H9 (cell line): ENCODE measurements at places on chromosomes 11 and 22. TPM values are rescaled to one million over a fixed set of nuclear protein-coding genes. Genes with fewer than 3 reads are reported as not detected.

- no peaks in the 10 kb centered on the region for H3K36me3 ChIP-seq
- H3K27ac ChIP-seq, result no peak within 1 kb of the TSS
- H3K4me1 ChIP-seq, result peaks cover 6% of the 10 kb centered on the region; the same call in 1 of the 2 replicates
- H3K27me3 ChIP-seq, result no peaks in the 10 kb centered on the region
- peak; percentile 90 for DNase-seq
These were observed at the start of gene SIK3 for GRCh38 chr11:117098269-117099232. TSS of gene SIK3 (minus strand) at chr11:117098428. CDS start at chr11:117098415, 13 bp downstream.

GRCh38 chr11:134555510-134555909 lies 143.5 kb upstream of the B3GAT1 start:
- H3K4me3 ChIP-seq, result no peak overlapping the region
- DNase-seq, result no peak
- H3K27me3 ChIP-seq, result no peaks in the 10 kb centered on the region
- no peak overlapping the region for H3K27ac ChIP-seq

Gene CCDC116
- total RNA-seq, result 0.22 and 0.63 TPM in 2 replicates

Gene GPR83
- 0.15 TPM in 1 of 2 replicates, not detected in the other for total RNA-seq

GRCh38 chr22:45896153-45896951 lies 80.6 kb downstream of the WNT7B start:
- no peak overlapping the region for H3K4me3 ChIP-seq
- no peaks in the 10 kb centered on the region; the same call in 1 of the 2 replicates for H3K4me1 ChIP-seq
- H3K27ac ChIP-seq, result no peak overlapping the region
- DNase-seq, result peak; percentile 82

- H3K4me3 ChIP-seq, result peak overlapping the region; percentile 65
- no peak for DNase-seq
These were observed 668 bp upstream of the CHST1 start for GRCh38 chr11:45665933-45666647.

DNA sequence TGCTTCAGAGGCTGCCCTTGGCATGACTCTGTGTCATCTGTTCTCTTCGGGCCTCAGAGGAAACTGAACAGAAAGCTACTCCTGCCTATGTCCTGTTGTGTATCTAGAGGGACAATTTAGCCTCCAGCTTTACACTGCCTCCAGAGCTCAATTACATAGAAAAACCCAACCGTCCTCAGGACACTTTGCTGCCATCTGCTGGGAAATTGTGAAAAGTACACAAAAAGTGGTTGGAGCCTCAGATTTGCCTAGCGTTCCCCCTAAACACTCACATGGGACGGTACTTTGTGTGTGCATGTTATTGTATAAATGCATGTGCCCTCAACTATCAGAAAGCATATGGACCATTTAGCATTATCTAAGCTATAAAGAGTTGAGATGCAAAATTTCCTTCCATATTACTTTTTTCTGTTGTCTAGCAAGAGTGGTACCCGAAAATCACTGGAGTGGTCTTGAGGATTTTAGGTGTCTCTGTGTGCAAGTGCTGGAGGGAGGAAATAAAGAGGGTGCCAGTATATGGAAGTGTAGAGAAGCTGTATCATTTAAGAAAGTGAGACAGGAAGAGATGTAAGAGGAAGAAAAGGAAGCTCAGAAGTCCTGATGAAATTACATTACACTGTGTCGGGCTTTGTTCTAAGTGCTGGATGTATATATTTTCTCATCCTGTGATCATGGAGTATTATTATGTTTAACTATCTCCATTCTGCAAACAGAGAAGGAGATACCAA lies 8.7 kb upstream of the MS4A4E start:
- H3K4me1 ChIP-seq, result no peaks in the 10 kb centered on the region
- H3K36me3 ChIP-seq, result peaks cover 6% of the 10 kb centered on the region; the same call in 1 of the 2 replicates
- H3K27ac ChIP-seq, result no peak overlapping the region

DNA sequence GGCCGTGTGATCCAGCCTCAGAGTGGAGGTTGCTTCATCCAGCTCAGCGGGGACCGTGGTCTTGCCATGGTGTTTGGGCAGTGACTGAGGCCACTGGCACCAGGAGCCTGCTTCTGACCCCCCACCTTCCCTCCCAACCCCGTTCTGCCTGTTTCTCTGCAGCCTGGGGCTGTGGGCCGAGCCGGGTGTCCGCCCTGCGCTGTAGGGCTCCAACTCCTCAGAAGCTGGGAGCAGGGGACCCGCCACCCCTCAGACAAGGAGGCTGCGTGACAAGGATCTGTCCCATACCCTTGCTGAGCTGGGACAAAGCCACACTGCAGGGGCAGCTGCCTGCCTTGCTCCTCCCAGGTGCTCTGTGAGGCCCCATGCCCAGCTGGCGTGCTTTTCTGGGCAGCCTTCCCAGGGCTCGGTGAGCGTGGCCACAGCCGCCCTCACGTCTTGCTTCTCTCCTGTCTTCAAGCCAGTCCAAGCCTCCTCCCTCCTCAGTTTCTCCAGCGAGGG lies 11.7 kb upstream of the ARFGAP3 start:
- H3K4me1 ChIP-seq, result no peaks in the 10 kb centered on the region
- H3K27ac ChIP-seq, result no peak overlapping the region
- H3K36me3 ChIP-seq, result peaks cover 26% of the 10 kb centered on the region
- H3K27me3 ChIP-seq, result no peaks in the 10 kb centered on the region
- DNase-seq, result no peak

Gene TLCD5
- total RNA-seq, result 6.8 and 7.1 TPM in 2 replicates

GRCh38 chr11:57336111-57336666 lies 497 bp upstream of the SSRP1 start:
- peaks cover 5% of the 10 kb centered on the region; the same call in 1 of the 2 replicates for H3K4me1 ChIP-seq
- H3K27me3 ChIP-seq, result no peaks in the 10 kb centered on the region
- no peak for DNase-seq
- H3K36me3 ChIP-seq, result peaks cover 24% of the 10 kb centered on the region
- no peak overlapping the region for H3K27ac ChIP-seq
- H3K4me3 ChIP-seq, result peak overlapping the region; percentile 93

GRCh38 chr22:25166266-25167040 lies 33.2 kb upstream of the CRYBB3 start:
- no peaks in the 10 kb centered on the region for H3K4me1 ChIP-seq
- no peak overlapping the region for H3K4me3 ChIP-seq
- no peak for DNase-seq
- no peaks in the 10 kb centered on the region for H3K27me3 ChIP-seq

- DNase-seq, result no peak
- H3K36me3 ChIP-seq, result no peaks in the 10 kb centered on the region
These were observed 108.8 kb upstream of the CD44 start for GRCh38 chr11:35029979-35030682.

Gene SLC22A12
- total RNA-seq, result not detected in 2 replicates

DNA sequence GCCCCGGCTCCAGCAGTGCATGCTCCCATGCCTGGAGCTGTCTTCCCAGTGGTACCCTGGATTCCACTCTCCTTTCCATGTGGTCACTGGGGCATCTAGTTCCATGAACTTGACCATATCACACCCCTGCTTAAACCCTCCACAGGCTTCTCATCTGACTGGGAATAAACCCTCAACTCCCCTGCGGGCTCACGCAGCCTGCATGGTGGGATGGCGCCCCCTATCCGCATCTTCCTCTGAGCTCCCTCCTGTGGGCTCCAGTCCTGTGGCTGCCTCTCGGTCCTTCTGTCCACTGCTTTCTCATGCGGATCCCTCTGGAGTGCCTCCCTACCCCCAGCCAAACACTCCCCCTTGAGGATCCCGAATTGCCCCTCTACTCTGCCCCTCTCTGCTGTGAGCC lies 41.4 kb upstream of the TTLL12 start:
- H3K4me1 ChIP-seq, result no peaks in the 10 kb centered on the region; the same call in 1 of the 2 replicates
- H3K27ac ChIP-seq, result no peak overlapping the region

- DNase-seq, result no peak
- no peaks in the 10 kb centered on the region for H3K4me1 ChIP-seq
- H3K4me3 ChIP-seq, result no peak overlapping the region
These were observed 20.6 kb upstream of the TPH1 start for GRCh38 chr11:18066626-18067025.

DNA sequence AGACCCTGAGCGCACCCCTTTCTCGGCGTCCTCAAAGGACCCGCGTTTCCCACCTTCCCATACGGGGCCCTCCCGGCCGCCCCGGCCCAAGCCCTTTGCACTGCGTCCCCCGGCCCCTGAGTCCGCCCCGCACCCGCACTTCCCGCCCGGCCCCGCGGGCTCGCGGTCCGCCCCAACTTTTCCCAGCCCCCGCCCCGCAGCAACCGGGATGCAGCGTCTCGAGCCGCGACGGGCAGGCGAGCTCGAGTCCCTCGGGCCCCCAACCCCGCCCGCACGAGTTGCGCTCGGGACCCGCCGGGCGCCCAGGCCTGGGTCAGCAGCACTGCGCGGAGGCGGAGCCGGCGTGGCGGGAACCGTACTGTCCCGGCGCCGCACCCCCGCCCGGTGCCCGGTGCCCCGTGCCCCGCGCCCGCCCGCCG lies 371 bp downstream of the SMCO4 start:
- H3K4me1 ChIP-seq, result peaks cover 3% of the 10 kb centered on the region; the same call in 1 of the 2 replicates
- H3K36me3 ChIP-seq, result no peaks in the 10 kb centered on the region
- DNase-seq, result peak; percentile 45
- peak overlapping the region; percentile 82 for H3K4me3 ChIP-seq
- no peaks in the 10 kb centered on the region for H3K27me3 ChIP-seq
- H3K27ac ChIP-seq, result no peak overlapping the region

- H3K4me3 ChIP-seq, result no peak overlapping the region
- H3K4me1 ChIP-seq, result no peaks in the 10 kb centered on the region
- peaks cover 24% of the 10 kb centered on the region; the same call in 1 of the 2 replicates for H3K27me3 ChIP-seq
- no peak overlapping the region for H3K27ac ChIP-seq
- no peaks in the 10 kb centered on the region for H3K36me3 ChIP-seq
These were observed 1.9 kb downstream of the KCNQ1 start for GRCh38 chr11:2446590-2447252.

DNA sequence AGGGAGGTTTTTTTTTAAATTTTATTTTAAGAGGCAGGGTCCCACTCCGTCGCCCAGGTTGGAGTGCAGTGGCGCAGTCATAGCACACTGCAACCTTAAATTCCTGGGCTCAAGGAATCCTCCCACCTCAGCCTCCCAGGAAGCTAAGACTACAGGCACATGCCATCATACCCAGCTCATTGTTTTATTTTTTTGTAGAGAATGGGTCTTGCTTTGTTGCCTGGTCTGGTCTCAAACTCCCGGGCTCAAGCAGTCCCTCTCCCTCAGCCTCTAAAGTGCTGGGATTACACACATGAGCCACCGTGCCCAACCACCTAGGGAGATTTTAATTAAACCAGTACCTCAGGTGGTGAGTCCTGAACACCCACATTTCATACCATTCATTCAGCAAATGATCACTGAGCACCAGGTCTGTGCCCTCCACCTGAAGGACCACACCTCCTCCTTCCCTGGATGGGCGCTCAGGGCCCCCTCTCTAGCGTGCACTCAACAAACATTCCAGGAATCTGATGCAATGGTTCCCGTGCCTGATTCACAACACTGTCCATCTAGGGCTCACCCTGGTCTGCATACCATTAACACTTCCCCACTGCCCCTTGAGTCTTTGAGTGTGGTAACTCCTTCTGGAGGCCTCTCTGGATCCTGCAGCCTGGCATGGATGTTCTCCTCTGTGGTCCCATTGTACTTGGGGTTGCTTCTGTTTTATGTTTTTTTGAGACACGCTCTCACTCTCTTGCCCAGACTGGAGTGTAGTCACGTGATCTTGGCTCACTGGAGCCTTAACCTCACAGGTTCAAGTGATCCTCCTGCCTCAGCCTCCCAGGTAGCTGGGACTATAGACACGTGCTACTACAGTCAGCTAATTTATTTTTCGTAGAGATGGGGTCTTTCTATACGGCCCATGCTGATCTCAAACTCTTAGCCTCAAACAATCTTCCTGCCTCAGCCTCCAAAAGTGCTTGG lies 9.6 kb upstream of the MYH9 start:
- H3K27me3 ChIP-seq, result no peaks in the 10 kb centered on the region
- peaks cover 2% of the 10 kb centered on the region; the same call in 1 of the 2 replicates for H3K4me1 ChIP-seq
- no peak overlapping the region; the same call in 2 of the 3 replicates for H3K4me3 ChIP-seq
- H3K36me3 ChIP-seq, result no peaks in the 10 kb centered on the region
- no peak for DNase-seq

DNA sequence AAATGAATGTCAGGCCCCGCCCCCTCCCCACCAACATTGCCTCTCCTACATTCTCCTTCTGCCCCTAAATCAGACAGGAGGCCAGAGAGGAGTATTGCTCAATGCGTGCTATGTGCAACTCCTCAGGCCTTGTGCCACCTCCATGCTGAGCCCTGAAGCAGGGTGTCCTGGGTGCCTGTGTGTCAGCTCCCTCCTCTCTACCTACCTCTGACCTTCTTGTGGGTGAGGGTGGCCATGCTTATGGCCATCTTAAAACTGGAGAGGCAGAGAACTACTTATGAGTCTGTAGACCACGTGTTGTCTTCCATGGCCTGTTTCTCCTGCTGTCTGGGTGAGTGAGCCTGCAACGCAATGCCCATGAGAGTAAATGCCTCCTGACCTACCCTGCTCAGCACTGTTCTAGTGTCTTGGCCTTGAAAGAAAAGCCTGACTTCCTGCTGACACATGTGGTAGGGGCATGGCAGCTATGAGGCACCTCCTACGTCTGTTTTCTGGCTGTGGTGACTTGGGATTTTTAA lies 10.5 kb downstream of the MCAM start:
- peaks cover 50% of the 10 kb centered on the region for H3K36me3 ChIP-seq
- no peaks in the 10 kb centered on the region for H3K4me1 ChIP-seq

DNA sequence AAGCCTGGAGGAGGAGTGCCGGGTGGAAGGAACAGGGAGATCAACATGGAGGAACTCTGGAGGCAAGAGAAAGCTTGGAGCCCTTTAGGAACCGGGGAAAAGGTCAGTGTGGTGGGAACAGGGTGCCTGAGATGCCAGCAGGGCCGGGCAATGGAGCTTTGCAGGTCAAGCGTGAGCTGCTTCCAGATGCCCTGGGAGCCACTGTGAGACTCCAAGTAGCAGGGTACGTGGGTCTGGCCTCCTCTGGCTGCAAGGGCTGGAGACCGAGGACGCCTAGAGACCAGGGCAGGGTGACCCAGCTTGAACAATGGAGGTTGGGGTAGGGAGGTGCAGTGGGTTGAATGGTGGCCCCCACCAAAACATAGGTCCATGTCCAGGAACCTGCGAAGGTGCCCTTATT lies 15.6 kb upstream of the EMID1 start:
- no peak for DNase-seq
- no peak overlapping the region for H3K27ac ChIP-seq
- no peak overlapping the region for H3K4me3 ChIP-seq
- peaks cover 2% of the 10 kb centered on the region; the same call in 1 of the 2 replicates for H3K36me3 ChIP-seq
- no peaks in the 10 kb centered on the region for H3K27me3 ChIP-seq

Gene DRD2
- total RNA-seq, result 0.44 TPM in 1 of 2 replicates, not detected in the other

GRCh38 chr11:134358856-134359490 lies 27.2 kb downstream of the GLB1L2 start:
- DNase-seq, result no peak
- peaks cover 3% of the 10 kb centered on the region; the same call in 1 of the 2 replicates for H3K27me3 ChIP-seq
- no peak overlapping the region for H3K4me3 ChIP-seq
- H3K27ac ChIP-seq, result no peak overlapping the region
- no peaks in the 10 kb centered on the region for H3K36me3 ChIP-seq

Gene SLC16A8
- 0.75 and 1.1 TPM in 2 replicates for total RNA-seq

- DNase-seq, result no peak
- H3K27me3 ChIP-seq, result no peaks in the 10 kb centered on the region
- no peaks in the 10 kb centered on the region for H3K4me1 ChIP-seq
- H3K4me3 ChIP-seq, result no peak overlapping the region
- H3K27ac ChIP-seq, result no peak overlapping the region
These were observed 12.9 kb downstream of the RIBC2 start for GRCh38 chr22:45426387-45426786.

- no peak overlapping the region for H3K4me3 ChIP-seq
- no peaks in the 10 kb centered on the region; the same call in 1 of the 2 replicates for H3K4me1 ChIP-seq
- no peak overlapping the region for H3K27ac ChIP-seq
These were observed 25.3 kb upstream of the POLA2 start for GRCh38 chr11:65236194-65237059.
